ENCODE measurements at places on chromosomes 16 and 17. TPM values are rescaled to one million over a fixed set of nuclear protein-coding genes. Genes with fewer than 3 reads are reported as not detected.

Gene CFAP97D1
- not detected for total RNA-seq

Gene ABCA9
- 118 TPM for total RNA-seq

Gene TBC1D3I
- 0.36 TPM for total RNA-seq

Gene PRSS36
- 4.3 TPM for total RNA-seq

Gene ANKFN1
- 1.6 TPM for total RNA-seq

Gene CDH5
- total RNA-seq = 108 TPM

Gene CIITA
- 51.9 TPM for total RNA-seq

Gene CMC2
- total RNA-seq = 39.1 TPM

Gene TIMP2
- 720 TPM for total RNA-seq

Gene CCL8
- 10.3 TPM for total RNA-seq

Gene MEIOB
- total RNA-seq = not detected

Gene SLC5A11
- total RNA-seq = not detected

Gene OR4D1
- total RNA-seq = not detected

Gene CCL3
- 39.9 TPM for total RNA-seq

Gene PTX4
- total RNA-seq = not detected

Gene DLX4
- total RNA-seq = not detected

Gene SPEM1
- not detected for total RNA-seq

Gene KAT8
- 67.3 TPM for total RNA-seq

Gene PRR11
- total RNA-seq = 2.6 TPM

Gene HP
- 35.4 TPM for total RNA-seq

Gene IL32
- 32.6 TPM for total RNA-seq

Gene PIK3R5
- total RNA-seq = 15.1 TPM

Gene LRRC45
- total RNA-seq = 8.6 TPM

Gene TBC1D28
- not detected for total RNA-seq

Gene PSKH1
- 27.4 TPM for total RNA-seq

Gene CDRT15
- not detected for total RNA-seq

Gene TEFM
- 16.4 TPM for total RNA-seq

Gene KCNH4
- 0.36 TPM for total RNA-seq

Gene CBX1
- 53.0 TPM for total RNA-seq

Gene TMEM235
- not detected for total RNA-seq

Gene SLC16A6
- 1.1 TPM for total RNA-seq

Gene C16orf78
- not detected for total RNA-seq

Gene SKA2
- 34.0 TPM for total RNA-seq

Gene TMED6
- total RNA-seq = not detected

Gene GUCY2D
- not detected for total RNA-seq

Gene SLFN12L
- total RNA-seq = 6.0 TPM

Gene CDH15
- 1.2 TPM for total RNA-seq

Gene FBXW10
- not detected for total RNA-seq

Gene SEPTIN12
- total RNA-seq = not detected

Gene MPP2
- total RNA-seq = 4.6 TPM

Gene C17orf78
- total RNA-seq = not detected

Gene MCRIP2
- total RNA-seq = 15.5 TPM
